ENCODE measurements at places on chromosomes 5 and 9. TPM values are rescaled to one million over a fixed set of nuclear protein-coding genes. Genes with fewer than 3 reads are reported as not detected.

DNA sequence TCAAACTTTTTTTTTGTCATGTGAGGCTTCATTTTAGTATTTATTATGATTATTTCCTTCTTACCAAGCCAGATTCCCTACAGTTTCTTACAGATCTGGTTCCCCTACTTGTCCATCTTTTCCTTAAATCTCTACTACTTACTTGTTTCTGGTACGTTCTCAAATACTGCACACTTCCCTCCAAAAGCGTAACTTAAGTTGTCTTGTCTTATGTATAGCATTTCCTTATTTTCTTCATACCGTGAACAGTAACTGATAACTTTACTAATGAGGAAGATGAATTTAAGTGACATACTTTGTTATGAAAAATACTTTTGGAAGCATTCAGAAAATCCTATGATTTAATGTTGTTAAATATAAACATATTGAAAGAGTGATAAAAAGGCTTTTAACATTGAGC, 67.3 kb downstream of the PARP8 start:
- DNase-seq = no peak

GRCh38 chr5:10932426-10932825, 171.4 kb upstream of the DAP start:
- DNase-seq = no peak

Gene PCDHGA9
- total RNA-seq = 2.8 TPM

Gene FOXD4
- 0.17 TPM for total RNA-seq

Gene CFAP90
- total RNA-seq = 0.42 TPM

DNA sequence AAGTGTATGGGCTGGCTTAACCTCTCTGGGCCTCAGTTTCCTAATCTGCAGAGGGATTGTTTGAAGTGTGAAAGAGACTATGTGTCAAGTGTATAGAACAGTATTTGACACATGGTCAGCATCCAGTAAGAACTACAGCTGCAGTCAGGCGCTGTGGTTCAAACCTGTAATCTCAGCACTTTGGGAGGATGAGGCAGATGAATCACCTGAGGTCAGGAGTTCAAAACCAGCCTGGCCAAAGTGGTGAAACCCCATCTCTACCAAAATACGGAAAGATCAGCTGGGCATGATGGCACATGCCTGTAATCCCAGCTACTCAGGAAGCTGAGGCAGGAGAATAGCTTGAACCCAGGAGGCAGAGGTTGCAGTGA, 31.9 kb upstream of the STING1 start:
- no peak for DNase-seq

DNA sequence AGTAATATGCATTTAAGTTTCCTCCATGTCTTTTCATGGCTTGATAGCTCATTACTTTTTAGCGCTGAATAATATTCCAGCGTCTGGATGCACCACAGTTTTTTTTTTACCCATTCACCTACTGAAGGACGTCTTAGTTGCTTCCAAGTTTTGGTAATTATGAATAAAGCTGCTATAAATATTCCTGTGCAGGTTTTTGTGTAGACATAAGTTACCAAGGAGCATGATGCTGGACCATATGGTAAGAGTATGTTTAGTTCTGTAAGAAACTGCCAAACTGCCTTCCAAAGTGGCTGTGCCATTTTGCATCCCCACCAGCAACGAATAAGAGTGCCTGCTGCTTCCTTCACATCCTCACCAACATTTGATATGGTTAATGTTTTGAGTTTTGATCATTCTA, 195.6 kb downstream of the PIK3R1 start:
- DNase-seq = no peak

- peak; percentile 35 for DNase-seq
Measured at GRCh38 chr9:119289740-119290433, 79.3 kb downstream of the BRINP1 start.

GRCh38 chr5:944992-945685, 52.5 kb downstream of the TRIP13 start:
- no peak for DNase-seq

DNA sequence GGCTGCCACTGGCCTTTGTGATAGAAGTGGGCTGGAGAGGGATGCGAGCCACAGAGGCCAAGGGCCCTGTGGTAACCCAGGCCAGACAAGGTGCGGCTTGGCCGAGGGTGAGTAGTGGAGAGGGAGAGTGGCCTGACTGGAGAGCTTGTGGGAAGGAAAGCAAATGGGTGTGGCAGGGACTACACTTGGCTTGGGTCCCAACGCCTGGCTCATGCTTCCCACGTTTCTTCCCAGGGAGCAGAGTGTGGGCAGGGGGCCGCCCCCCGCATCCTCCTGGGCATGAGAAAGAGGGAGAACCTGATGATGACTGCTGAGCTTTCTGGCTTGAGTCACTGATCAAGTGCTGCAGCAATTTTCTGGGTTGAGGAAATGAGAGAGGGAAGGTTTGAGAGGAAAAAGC, 95.7 kb downstream of the ANKH start:
- no peak for DNase-seq

Gene CDH6
- 3.7 TPM for total RNA-seq

DNA sequence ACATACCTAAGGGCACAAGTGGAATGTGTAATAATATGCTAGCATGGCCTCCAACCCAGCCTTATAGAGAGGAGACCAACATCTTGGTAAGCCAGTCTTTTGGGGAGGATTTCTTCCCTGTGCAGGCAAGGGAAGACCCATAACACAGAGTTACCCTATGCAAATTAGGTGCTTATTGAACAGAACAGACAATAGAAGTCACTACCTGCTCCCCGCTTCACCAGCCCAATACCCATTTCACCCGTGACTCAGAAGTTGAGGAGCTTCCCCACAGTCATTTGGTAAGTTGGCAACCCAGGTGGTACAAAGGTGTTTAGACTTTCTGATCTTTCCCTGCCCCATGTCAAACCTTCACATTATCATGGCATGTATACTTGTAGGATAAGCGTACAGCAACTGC, 44.6 kb downstream of the AOPEP start:
- no peak for DNase-seq

DNA sequence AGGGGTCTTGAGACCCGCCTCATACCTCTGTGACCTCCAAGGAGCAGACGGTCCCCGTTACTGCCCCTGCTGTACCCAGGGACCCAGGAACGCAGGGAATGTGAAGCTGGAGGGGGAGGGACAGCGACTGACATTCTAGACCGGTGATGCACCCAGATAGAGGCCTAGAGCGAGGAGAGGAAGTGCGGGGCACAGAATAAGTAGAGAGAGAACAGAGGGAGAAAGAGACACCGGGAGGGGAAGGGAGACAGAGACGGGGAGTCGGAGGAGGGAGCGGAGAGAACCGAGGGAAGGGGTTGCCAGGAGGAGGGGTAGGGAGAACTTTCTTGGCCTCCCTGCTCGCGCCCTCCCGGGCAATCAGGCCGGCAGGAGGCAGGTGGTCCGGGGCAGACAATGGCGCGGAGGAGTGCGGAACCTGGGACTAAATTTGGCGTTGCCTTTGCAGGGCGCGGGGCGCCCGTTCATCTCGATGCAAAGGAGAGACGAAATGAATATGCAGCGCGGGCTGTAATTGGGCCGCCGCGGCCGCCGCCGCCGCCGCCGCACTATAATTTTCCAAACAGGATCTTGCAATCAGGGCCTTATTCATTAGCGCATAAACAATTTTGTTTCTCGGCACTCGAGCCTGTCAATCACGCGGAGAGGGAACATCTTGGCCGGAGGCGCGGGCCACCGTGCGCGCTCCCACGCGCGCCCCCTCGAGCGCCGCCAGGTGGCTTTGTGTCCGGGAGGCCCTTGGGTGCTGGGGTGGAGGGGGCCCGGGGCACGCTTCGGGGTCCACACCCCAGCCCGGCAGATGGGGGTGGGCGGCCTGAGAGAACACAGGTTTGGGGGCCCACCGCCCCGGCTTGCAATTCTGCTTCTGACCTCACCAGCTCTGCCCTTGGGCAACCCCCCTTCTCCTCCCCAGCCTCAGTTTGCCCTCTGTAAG, 33.0 kb downstream of the NDUFA8 start:
- no peak for DNase-seq

Gene SLC28A3
- total RNA-seq = 0.37 TPM

Gene SLC6A7
- total RNA-seq = not detected

Gene PCDHGA2
- 0.42 TPM for total RNA-seq

Gene CSF2
- total RNA-seq = not detected

DNA sequence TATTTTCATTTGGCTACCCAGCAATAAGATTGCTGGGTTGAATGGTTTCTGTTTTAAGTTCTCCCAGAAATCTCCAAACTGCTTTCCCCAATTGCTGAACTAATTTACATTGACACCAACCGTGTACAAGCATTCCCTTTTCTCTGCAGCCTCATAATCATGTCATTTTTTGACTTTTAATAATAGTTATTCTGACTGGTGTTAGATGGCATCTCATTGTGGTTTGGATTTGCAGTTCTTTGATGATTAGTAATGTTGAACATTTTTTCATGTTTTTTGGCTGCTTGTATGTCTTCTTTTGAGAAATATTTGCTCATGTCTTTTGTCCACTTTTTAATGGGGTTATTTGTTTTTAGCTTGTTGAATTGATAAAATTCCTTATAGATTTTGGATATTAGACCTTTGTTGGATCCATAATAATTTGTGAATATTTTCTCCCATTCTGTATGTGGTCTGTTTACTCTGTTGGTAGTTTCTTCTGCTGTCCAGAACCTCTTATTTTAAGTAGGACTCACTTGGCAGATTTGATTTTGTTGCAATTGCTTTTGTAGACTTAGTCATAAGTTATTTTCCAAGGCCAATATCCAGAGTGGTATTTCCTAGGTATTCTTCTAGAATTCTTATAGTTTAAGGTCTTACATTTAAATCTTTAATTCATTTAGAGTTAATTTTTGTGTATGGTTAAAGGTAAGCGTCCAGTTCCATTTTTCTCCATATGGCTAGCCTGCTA, 793.7 kb downstream of the BRINP1 start:
- DNase-seq = no peak

- DNase-seq = no peak
Measured at GRCh38 chr9:3758816-3759576, 233.2 kb upstream of the RFX3 start.

GRCh38 chr5:154949781-154950180, 8.9 kb downstream of the MRPL22 start:
- no peak for DNase-seq

Gene WDR55
- total RNA-seq = 12.0 TPM

Gene CDX1
- not detected for total RNA-seq

Gene IL3
- not detected for total RNA-seq

GRCh38 chr5:1973391-1974013, 90.8 kb upstream of the IRX4 start:
- no peak for DNase-seq

GRCh38 chr9:105103776-105104175, 140.7 kb upstream of the SLC44A1 start:
- no peak for DNase-seq

DNA sequence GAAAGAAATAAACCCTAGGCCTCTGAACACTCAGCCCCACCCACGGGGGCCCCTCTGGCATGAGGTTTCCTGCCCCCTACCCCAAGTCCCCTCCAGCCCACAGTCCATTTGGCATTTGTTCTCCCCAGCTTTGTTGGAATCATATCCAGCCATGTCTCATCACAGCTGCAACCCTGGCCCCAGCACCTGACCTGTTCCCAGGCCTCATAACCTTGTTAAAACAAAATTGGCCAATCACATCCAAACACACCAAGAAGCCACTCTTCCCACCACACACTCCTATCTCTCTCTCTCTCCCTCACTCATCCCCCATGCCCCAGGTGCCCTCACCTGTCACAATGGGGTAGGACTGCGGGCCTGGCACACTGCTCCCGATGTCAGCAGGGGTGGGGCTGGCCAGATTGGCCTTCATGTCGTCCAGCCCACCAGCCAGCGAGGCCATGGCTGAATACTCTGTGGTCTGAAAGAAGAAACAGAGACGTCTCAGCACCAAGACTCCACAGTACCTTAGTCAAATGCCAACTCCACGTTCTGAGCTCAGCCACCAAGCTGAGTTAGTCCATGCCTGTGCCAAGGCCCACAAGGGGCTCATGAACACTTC, 110.9 kb downstream of the PAX5 start:
- no peak for DNase-seq

- DNase-seq = no peak
Measured at GRCh38 chr5:11504065-11504885, 400.0 kb downstream of the CTNND2 start.

DNA sequence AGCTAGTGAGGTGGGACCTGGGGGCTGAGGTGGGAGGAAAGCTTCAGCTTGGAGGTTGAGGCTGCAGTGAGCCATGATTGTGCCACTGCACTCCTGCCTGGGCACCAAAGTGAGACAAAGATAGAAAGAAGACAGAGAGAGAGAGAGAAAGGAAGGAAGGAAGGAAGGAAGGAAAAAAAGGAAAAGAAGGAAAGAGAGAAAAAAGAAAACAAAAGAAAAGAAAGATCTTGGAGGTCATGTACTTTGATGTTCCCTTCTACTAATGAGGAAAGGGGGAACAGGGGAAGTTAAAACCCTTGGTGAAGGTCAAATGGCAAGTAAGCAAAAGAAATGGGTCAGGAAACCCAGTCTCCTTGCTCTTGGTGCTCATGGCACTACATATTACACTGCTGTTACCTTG, 2.4 kb upstream of the RAI14 start:
- no peak for DNase-seq

GRCh38 chr5:60417500-60418181, 282.3 kb downstream of the DEPDC1B start:
- DNase-seq = no peak

Gene FOXI1
- not detected for total RNA-seq

Gene FOXD4L3
- total RNA-seq = 0.08 TPM

DNA sequence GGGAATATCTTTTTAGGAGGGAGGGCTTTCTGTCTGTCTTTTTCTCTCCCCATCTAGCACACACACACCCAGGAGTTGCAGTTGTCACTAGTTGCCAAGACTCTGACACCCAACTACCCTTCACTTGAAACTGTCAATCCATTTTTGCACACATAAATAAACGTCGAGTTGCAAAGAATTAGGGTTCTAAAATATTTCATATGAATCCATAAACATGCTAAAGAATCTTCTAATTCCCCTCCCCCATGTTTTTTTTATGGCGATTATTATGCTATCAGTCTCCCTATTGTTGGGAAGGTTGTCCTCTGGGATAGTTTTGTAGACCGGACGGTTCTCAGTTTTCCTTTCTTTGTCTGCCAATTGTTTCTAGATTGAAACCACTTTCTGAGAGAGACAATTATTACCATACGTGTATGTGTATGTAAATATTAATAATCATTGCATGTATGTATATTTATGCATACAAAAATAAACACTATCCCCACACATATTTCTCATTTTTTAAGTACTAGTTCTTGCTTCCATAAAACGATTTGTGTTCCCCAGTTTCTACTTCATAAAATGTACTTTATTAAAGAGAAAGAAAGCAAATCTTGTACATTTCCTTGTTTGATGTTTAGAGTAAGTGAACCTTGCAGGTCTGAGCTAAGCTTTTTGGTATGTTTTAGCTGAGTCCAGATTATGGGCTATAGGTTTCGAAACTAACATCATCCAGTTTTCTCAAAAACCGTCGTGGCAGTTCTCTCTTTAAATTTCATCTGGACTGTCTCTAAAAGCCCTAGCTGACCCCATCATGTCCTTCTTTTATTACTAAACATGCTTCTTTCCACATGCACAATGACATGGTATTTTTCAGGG, 165.0 kb upstream of the MPDZ start:
- DNase-seq = no peak

All from liver (tissue), 10 donors.